M059J (cell line): ENCODE measurements at places on chromosomes 11 and 22. TPM values are rescaled to one million over a fixed set of nuclear protein-coding genes. Genes with fewer than 3 reads are reported as not detected.
A peak's percentile ranks its signal among the peaks of the same experiment; 100 is the strongest.

DNA sequence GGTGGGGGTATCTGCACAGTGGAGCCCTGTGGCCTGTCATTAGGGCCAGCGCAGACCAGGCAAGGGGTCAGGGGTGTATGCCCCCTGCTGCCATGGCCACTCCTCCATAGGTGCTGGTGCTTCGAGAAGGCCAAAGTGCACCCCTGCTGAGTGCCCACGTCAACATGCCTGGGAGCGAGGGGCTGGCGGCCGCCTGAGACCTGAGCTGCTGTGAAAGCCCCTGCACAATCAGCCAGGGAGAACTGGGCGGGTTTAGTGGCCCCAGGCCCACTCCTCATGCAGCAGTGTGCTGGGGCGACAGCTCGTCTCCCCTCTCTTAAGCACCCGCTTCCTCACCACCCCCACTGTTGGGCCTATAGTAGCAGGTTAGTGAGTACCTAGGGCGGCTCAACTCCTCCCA lies 14.0 kb downstream of the ZDHHC24 start:
- DNase-seq, result no peak

DNA sequence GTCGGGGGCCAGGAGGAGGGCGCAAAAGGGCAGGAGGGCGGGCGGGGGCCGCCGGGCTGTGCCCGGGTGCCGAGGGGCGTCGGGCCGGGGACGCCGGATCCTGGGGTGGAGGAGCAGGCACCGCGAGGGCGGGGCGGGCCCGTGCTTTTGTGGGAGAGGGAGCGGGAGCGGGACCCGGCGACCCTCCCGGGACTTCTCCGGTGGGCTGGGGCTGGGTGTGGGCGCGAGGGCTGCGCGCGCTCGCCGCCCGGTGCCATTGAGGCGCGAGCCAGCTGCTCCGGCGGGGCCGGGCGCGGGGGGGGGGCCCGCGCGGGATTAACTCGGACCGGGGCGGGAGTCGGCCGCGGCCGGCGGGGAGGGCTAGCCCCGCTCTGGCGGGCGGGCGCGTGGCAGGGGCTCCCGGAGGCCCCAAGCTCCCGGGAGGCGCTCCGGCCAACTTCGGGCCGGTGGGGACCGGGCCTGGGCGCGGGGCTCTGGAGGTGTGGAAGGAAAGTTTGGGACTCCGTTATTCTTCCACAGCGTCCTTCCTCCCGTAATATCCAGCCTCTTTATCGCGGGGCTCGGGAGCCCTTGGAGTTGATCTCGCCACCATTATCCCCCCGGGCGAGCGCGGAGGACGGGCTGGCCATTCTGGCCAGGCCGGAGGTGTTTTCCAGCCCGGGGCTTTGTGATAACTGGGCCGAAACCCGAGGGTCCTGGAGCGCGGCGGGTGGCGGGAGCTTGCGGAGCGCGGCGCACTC lies 936 bp downstream of the CECR2 start:
- no peak for DNase-seq

The BACE1 gene
- total RNA-seq, result 40.9 and 43.3 TPM in 2 replicates

- peak; percentile 74 for DNase-seq
Observed at GRCh38 chr11:34492806-34493414, 20.7 kb downstream of the ELF5 start.

GRCh38 chr11:61794579-61794978 lies 1.9 kb downstream of the FEN1 start:
- no peak for DNase-seq

GRCh38 chr11:16613512-16614381 lies 124.7 kb upstream of the C11orf58 start:
- DNase-seq, result peak; percentile 77

DNA sequence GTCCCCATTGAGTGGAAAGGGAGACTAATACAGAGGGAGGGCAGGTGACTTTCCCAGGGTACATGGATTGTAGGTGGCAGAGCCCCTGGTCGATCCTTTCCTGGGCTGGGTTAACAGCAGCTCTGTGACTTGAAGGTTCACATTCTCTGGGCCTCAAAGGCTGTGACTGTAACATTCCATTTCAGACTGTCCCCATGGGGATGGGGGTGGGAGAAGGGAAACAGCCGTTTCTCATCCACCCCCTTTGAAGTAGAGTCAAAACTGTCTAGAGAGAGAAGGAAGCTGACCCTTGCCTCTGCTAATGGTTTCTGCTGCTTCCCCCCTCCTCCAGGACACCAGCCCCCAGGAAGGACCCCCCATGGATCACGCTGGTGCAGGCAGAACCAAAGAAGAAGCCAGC lies 19.2 kb downstream of the MICALL1 start:
- no peak for DNase-seq

The CTSW gene
- total RNA-seq, result 0.49 and 1.5 TPM in 2 replicates

DNA sequence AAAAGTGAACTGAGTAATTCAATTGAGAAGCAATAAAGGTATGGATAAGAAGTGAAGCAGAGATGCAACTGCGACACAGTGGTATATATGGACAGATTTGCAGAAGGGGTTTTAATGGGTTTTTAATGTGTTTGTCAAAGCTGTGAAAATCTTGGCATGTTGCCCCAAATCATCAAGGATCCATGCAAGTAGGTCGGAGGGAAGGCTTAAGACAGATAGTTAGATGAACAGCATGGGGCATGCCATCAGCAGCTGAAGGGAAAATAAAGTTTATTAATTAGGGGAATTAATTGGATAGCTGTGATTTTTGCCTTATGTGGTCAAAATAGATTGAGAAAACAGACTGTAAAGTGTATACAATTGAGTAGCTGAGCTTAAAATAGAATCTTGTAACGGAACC lies 840.1 kb downstream of the JRKL start:
- DNase-seq, result no peak

GRCh38 chr22:38238519-38239071 lies 34.2 kb downstream of the TMEM184B start:
- DNase-seq, result peak; percentile 33

- no peak for DNase-seq
Observed at GRCh38 chr11:12280199-12280837, 97.1 kb upstream of the PARVA start.

The ANO9 gene
- 0.20 TPM in 1 of 2 replicates, not detected in the other for total RNA-seq

The KCNJ1 gene
- total RNA-seq, result not detected in 2 replicates

The MMP13 gene
- total RNA-seq, result 96.9 and 103 TPM in 2 replicates

DNA sequence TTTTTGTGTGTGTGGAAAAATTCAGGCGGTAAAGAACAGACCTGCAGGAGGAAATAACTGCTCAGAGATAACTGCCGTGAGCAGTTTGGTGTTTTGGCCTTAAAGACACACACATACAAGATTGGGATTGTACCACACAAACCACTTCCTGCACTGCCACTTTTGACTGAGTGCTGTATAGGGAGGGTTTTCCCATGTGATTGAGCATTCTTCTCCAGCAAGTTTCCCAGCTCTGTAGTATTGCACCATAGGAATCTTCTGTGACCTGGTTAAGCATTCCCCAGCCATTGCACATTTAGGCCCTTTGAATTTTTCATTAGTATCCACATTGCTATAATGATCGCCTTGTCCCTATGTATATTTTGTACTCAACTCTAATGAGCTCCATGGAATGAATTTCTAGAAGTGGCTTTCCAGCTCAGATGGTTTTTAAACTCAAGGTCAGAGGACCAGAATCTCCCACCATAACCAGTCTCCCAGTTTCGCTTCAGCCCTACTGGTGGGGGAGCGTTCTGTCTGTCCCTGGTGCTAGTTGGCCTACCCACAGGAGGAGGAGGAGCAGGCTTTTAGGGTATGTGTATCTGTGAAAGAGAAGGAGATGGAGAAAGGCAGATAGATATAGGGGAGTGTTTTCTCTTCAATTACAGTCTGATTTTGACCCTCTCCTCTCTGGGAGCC lies 9.3 kb downstream of the CD82 start:
- peak; percentile 97 for DNase-seq

The PHF21B gene
- not detected in 2 replicates for total RNA-seq

The KCTD14 gene
- total RNA-seq, result 11.4 and 15.1 TPM in 2 replicates

The OR51B2 gene
- total RNA-seq, result not detected in 2 replicates

The RIC3 gene
- total RNA-seq, result 0.32 TPM in 1 of 2 replicates, not detected in the other

GRCh38 chr22:41038732-41039131 lies 53.7 kb upstream of the EP300 start:
- DNase-seq, result no peak

DNA sequence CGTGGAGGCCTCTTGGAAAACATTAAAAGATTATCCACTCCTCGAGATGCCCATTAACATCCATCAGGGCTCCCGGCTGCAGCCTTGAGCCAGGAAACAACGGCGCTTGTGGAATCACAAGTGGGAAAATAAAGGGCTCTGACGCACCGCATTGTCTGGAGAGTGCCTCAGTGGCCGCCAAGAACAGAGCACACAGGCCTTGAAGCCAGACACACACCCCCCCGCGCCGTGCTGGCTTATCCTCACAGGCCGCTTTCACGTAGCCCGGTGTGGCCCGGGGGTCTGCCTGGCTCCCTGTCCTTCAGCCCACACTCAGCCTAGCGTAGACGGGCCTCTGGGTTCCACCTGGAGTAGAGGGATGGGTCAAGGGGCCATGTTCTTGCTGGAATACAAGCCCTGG lies 1020.5 kb downstream of the BRD1 start:
- no peak for DNase-seq

- no peak for DNase-seq
Observed at GRCh38 chr11:69362315-69362714, 68.4 kb downstream of the MYEOV start.

The CHORDC1 gene
- 45.1 and 46.5 TPM in 2 replicates for total RNA-seq

- no peak for DNase-seq
Observed at GRCh38 chr11:9277176-9277575, 12.0 kb upstream of the DENND5A start.

DNA sequence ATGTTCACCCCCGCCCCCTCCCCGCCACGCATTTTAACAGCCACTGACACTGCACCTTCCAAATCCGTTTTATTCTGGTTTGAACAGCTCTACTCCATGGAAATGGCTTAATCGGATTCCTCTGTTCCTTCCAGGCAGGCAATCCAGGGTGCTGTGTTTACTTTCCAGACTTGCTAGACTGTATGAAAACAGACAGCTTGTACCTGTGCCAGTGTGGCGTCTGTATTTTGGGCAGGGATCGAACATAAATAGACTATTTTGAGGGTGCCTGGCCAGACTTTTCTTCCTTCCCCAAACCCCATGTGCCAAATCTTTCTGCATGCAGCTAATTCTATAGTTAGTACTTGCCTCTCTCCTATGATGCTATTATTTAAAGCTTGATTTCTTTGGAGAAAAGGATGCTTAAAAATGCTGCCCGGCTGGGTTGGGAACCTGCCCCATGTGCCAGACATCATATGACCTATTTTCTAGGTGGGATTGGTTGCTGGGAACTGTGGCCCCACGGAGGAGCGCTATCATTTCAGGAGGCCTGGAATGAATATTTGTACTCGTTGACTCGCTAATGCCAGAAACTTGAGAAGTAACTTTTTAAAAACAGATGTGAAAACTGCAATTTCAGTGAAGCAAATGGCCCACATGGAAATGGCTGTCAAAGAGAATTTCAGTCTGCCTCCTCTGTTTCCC lies 814.8 kb downstream of the BRD1 start:
- no peak for DNase-seq

DNA sequence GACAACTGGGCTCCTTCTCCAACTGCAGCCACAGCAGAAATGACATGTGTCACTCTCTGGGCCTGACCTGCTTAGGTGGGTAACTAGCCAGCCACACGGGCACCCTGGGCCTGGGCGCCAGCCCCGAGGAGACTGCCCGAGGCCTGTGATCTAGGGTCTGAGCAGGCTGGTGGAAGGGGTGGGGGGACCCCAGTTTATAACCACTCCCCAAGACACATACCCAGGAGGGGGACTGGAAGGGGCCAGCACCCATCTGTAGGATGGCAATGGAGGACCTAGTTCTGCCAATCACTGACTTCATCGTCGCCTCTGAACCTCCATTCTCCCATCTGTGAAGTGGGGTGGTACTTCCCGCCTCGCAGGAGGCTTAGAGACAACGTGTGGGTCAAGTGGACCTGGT lies 16.1 kb downstream of the CD5 start:
- DNase-seq, result no peak

GRCh38 chr11:40161854-40162410 lies 1297.5 kb downstream of the LRRC4C start:
- DNase-seq, result no peak

DNA sequence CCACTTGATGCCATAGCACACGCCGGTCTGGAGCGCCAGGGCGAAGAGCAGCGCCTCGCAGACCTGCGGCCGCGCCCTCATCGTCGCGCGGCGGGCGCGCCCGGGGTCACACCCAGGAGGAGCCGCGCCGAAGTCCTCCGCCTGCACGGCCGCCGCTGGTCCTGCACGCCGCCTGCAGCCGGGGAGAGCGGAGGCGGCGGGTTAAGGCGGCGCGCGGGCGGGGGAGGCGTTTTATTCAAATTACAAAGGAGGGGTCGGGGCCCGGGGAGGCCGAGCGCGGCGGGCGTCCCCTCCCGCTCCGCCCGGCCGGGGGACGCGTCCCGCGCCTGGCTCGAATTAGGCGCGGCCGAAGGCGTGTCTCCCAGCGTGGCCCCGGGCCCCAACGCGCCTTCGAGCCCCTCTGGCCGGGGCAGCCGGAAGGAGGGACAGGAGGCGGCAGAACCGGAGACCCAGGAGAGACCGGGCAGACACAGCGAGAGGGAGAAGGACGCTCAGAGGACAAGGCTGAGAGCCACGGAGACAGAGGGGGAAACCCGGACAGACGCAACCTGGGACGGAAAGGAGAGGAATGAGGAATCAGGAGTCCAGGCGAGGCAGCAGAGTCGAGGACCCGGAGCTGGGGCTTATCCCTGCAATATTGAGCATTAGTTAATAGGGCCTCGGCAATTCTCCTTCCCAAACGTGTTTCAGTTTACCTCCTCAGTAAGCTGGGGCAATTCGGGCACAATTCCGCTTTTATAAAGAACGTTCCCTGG lies at the start of gene WNT11:
TSS of gene WNT11 (minus strand) at position 176 of the 755 bp plus-strand sequence. CDS start at position 81, 95 bp downstream.
- DNase-seq, result peak; percentile 33

DNA sequence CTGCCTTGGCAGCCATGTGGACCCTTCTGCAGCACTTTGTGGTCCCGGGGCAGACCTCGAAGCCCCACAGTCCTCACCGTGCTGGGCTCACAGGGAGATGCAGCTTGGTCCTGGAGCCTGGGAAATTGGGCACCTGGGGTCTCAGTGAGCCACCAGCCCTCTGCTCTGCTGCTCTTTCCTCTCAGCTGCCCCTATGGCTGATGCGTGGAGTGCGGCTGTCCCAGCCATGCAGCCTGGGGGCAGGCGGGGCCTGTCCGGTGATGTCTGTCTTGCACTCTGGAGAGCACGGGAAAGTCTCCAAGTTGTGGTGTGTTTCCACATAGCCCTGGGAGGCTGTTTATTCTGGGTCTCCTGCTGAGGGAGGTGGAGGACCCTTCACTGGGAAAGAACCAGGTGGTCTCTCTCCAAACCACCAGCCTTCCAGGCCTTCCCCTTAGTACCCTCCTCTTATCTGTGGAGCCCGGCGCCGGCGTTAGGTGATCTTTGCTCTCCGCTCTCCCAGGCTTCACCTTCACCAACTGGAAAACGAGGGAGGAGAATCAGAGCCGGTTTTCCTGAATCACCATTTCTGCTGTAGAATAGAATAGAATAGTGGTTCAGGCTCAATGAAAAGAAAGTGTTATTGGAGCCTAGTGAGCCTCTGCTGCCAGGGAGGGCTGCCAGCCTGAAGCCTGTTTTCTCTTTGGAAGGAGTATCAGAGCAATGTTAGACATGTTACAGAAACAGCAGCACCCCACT lies 41.2 kb upstream of the GRAMD4 start:
- no peak for DNase-seq

GRCh38 chr11:70733327-70734325 lies 335.3 kb downstream of the CTTN start:
- no peak for DNase-seq

The SPI1 gene
- total RNA-seq, result not detected in 2 replicates
